ENCODE measurements at places on chromosomes 6 and 20.
A peak's percentile ranks its signal among the peaks of the same experiment; 100 is the strongest.

- DNase-seq = no peak
These were observed 28.4 kb downstream of the ZNF217 start for GRCh38 chr20:53565254-53565653.

GRCh38 chr6:167573461-167574215 is 248.8 kb downstream of the TTLL2 start:
- no peak for DNase-seq

DNA sequence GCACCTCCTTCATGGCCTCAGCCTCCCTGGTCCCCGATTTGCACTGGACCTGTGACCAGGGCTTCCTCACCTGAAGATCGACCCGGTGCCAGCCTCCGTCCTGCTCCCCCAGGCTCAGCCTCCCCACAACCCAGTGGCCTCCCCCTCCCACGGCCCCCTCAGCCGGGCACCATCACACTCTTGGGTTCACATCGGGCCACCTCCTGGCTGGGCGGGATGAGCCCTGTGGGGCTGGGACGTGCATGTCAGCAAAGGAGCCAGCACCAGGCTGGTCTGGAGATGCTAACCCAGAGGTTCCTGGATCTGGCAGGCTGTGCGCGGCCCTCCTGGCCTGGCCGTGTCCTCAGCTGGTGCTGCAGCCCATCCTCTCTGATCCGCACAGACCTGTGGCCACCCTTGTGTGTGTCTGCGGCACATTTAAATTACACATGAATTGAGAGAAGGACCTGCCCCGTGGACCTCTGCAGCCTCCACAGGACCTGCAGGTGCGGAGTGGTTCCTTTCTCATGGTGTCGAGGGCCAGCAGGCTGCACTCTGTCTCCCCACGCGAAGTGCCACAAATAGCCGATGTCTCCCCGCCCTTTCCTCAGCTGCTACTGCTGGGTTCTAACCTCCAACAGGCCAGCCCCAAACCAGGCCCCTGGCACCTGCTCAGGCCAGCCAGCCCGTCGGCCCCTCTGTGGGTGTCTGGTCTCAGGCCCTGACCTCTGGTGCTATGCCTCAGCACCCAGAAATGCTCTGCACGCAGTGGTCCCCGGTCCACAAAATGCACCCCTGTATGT is 237.5 kb downstream of the ERMARD start:
- no peak for DNase-seq

DNA sequence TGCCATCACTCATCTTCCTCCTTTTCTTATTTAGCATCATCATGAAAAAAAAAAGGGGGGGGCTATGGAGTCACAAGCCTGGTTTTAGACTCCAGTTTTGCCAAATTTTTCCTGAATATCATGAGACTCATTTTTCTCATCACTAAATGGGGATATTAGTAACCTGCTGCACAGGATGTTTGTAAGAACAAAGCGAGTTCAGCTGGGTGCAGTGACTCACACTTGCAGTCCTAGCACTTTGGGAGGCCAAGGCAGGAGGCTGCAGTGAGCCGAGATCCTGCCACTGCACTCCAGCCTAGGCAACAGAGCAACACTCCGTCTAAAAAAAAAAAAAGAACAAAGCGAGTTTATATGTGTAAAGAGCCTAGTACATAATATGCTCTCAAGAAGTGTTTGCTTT is 82.8 kb downstream of the TFAP2A start:
- no peak for DNase-seq

GRCh38 chr6:32386040-32386439 is 14.3 kb upstream of the TSBP1 start:
- DNase-seq = no peak

GRCh38 chr6:153123801-153124200 is 7.3 kb downstream of the RGS17 start:
- no peak for DNase-seq

DNA sequence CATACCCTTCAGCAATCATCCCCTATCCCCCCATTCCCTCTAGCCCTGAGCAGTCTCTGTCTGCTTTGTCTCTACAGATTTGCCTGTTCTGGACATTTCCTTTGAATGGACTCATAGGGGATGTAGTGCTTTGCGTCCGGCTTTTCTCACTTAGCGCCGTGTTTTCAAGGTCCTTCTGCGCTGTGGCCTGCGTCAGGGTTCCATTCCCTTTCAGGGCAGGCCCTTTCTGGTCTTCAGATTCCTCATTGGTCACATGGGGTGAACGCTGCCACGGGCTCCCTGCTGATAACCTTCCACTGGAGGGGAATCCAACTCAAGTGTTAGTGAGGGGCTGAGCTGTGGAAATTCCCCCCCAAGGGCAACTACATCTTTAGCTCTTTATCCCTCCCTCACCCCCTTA is 36.4 kb upstream of the APCDD1L start:
- no peak for DNase-seq

- DNase-seq = no peak
These were observed 98.6 kb downstream of the RFX6 start for GRCh38 chr6:116975600-116975999.

DNA sequence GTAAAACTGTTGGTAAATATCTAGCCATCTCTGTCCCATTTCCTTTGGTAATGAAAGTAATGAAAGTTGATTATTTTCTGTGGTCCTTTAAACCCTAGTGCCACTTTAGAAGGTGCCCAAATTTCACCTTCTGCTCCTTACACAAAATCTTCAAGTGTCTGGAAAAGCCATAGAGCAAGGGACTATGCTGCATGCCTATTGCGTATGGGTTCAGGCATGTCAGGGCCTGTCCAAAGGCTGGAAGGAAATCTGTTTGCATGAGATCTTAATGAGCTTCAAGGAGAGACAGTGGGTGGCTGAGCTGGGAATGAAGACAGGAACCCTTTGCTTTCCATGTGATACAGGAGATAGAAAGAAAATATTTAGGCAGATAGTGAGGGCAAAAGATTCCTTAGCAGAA is 66.6 kb upstream of the CCN6 start:
- no peak for DNase-seq

DNA sequence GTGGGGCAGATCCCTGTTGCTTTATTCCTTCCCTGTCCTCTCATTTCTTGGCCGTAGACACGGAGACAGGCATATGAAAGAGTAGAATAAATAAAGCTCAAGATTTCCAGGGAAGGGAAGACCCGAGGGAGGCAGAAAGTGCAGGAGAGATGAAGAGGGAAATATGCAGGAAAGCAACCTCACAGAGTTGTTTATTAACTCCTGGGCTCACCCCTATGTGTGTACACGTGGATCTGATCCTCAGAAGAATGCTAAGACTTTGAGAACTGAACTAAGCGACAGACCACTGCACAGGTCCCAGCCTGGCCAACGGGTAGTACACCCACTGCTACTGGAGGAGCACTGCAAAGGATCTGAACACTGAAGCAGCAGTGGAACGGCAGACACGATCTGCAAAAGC is 156.2 kb downstream of the KIF16B start:
- DNase-seq = no peak

- DNase-seq = no peak
These were observed 140.4 kb downstream of the HDGFL1 start for GRCh38 chr6:22709803-22710202.

DNA sequence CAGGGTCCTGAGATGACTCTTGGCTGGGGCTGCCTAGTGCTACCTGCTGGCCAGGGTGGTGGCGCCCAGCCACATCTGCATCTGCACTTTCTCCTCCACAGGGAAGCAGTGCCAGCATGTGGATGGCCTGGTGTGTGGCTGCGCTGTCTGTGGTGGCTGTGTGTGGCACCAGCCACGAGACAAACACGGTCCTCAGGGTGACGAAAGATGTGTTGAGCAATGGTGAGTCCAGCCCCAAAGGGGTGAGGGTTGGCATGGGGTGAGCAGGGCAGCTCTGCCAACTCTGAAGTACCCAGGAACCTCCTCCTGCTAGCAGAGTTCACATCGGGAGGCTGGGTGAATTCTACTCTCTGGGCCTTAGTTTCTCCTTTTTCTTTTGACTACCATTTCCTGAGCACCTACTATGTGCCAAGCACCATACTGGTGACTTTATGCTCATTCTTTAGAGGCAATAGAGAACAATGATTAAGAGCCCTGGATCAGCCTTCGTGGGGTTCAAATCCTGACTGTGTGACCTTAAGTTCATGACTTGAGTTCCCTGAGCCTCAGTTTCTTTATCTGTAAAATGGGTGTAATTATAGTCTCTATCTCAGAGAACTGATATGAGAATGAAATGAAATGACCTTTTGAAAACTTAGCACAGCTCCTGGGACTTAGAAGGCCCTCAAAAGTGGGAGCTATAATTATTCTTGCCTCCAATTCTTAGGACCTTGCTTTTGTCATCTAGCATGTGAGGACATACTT is 2.1 kb downstream of the BPIFB4 start:
- DNase-seq = no peak

GRCh38 chr6:161830866-161831616 is 557.2 kb upstream of the AGPAT4 start:
- no peak for DNase-seq

GRCh38 chr6:159805440-159806020 is 5.5 kb downstream of the PNLDC1 start:
- DNase-seq = no peak

- no peak for DNase-seq
These were observed 269.0 kb downstream of the UST start for GRCh38 chr6:149015535-149016525.

DNA sequence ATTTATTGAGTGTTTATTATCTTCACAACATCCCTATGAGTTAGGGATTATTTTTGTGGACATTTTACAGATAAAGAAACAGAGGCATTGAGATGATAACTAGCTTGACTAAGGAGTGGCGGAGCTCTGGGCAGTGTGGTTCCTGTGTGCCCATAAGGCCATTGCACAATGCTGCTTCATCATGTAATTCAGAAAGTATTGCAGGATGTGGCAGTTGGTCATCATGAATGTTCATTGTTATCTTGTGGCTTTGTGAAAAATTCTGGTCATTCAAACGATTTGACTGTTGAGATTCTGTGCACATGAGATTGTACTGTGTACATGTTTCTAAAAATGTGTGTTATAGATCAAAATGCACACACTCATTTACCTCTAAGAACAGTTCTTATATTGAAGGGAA is 150.8 kb downstream of the ESR1 start:
- DNase-seq = no peak

DNA sequence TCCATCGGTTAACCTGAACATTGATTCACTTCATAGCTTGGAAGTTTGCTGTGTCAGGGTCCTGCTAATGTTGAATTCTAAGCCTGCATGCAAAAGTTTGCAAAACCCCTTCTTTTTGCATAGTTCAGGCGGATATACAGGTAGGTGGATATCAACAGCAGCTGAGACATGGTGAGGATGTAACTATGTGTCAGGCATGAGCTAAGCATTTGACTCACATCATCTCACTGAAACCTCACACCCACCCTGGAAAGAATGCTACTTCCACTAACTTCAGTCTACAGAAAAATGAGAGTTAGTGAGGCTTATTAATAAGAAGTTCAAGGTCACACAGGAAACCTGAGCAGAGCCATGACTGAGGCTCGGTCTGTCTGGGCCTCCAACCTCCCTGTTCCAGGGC is 276.9 kb downstream of the BMP7 start:
- no peak for DNase-seq

DNA sequence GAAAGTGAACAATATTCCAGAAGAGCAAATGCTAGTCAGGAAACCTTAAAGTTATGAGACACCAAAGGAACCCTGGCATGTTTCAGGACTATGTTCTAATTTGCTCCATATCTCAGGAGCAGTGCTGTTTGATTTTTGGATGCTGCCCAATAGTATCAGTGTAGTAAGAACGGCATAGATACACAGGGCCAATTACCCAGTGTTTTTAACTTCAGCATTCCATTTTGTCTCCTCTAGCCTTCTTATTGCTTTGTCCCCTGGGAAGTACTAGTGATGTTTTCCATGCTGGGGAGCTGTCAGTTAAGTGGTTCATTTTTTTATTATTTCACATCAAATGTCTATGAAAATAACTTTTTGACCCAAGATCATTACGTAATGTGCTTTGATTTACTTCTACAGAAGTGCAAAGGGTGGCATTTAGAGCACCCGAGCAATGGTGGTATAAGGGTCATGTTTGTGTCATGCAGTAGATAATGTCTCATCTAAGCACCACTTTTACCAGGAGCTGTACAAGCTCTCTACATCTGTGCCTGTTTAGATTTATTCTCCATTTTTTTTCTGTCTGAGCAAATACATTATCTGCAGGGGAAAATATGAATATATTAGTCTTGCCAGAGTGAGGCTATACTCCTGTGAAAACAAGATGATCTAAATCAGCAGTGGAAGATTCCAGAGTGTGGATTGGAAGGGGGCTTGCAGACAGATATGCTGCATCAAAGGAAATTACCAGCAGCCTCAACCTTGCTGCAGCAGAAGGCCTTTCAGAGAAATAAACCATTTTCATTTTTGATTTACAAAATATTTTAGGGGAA is 198.8 kb upstream of the OPRM1 start:
- no peak for DNase-seq

- DNase-seq = no peak
These were observed 143.9 kb upstream of the SHLD1 start for GRCh38 chr20:5606350-5606749.

GRCh38 chr6:17987697-17988421 is 424 bp upstream of the KIF13A start:
- peak; percentile 19 for DNase-seq

- DNase-seq = no peak
These were observed 52.4 kb upstream of the ARMH2 start for GRCh38 chr6:24851086-24851485.

- DNase-seq = no peak
These were observed 145.4 kb downstream of the UST start for GRCh38 chr6:148892247-148892646.

DNA sequence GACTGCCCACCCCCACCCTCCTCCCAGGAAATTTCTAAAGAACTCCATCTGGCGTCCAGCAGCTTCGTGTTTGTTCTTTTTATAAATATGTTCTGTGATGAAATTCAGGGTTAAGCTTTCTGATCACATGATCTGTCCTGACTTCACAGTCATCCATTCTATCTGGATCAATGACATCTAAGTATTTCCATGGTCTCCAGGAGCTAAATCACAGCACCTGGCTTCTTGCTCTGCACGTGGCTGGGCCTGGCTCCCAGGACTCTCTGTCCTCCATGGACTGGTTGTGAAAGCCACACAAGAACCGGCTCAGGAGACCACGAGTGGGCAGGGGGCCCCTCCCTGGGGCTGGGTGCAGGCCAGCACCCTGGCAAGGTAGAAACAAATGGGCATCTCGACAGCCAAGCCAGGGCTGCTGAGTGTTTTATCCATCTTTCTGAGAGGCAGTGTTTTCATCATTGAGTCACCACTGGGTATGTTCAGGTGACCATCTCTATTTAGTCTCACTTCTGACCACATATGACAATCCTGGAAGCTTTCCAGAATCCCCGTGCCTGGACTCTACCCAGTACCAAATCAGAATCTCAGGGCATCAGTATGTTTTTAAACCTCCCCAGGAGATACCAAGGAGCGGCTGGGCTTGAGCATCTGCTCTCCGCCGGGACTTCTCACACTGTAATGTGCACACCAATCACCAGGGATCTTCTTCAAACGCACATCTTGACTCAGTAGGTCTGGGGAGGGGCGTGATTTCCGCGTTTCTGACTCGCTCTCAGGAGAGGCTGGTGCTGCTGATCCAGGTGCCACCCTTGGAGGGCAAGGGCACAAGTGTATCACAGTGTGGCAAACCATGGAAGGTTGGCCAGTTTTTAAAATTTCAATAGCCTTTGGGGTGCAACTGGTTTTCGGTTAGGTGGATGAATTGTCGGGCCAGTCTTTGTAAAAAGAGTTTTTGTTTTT is 31.6 kb upstream of the PXDC1 start:
- DNase-seq = no peak

GRCh38 chr6:54020334-54020733 is 90.9 kb upstream of the MLIP start:
- DNase-seq = no peak
